ENCODE measurements at places on chromosomes 6 and 20.

- no peak for DNase-seq
Observed at GRCh38 chr6:63975699-63976098, 340.1 kb downstream of the PHF3 start.

GRCh38 chr20:38076548-38076947 lies 43.0 kb downstream of the RPRD1B start:
- DNase-seq = no peak

GRCh38 chr6:137652961-137653705 lies 158.9 kb upstream of the OLIG3 start:
- no peak for DNase-seq

DNA sequence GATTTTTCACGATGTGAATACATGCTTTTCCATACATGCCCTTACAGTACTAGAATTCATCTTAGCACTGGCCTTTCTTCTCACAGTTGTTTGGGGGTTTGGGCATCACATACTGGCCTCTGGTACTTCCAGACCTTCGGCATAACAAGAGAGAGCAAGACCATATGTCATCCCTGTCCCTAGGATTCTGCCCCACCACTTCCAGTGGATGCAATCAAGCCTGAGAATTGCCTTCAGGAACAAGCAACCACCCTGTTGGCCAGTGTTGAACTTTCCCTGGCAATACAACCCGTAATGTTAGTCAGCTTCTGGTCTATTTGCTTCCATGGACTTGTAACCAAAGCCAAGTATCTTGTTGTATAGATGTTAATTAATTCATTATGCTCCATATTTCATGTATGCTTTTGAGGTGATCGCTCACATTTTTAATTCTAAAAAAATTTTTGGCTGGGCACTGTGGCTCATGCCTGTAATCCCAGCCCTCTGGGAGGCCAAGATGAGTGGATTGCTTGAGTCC lies 15.4 kb upstream of the SLPI start:
- no peak for DNase-seq

DNA sequence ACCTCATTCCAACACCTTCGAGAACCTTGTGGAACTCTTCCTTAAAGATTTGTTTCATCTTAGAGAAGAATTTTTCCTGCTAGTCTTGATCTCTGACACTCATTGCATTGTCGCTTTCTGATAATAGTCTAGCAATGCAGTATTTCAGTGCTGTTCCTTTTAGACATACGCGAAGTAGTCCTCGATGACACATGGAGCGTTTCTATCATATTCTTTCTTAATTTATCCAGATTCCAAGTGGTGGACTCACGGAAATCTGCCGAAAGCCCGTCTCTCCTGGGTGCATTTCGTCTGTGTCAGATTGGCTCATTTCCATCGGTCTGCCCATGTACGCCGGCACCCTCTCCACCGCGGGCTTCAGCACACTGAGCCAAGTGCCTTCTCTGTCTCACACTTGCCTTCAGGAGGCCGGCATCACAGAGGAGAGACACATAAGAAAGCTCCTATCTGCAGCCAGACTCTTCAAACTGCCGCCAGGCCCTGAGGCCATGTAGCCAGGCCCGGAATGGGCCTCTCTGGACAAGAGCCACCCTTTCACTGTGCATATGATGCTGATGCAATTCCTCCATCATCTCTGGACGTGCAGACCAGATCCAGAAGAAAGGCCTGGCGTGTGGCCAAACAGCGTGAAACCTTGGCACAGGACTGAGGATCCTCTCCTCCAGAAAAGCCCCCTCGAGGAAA lies 198.6 kb upstream of the UST start:
- no peak for DNase-seq

GRCh38 chr6:16137451-16137801 lies 8.5 kb downstream of the MYLIP start:
- no peak for DNase-seq

- DNase-seq = no peak
Observed at GRCh38 chr6:134256862-134257261, 61.0 kb downstream of the SGK1 start.

- no peak for DNase-seq
Observed at GRCh38 chr6:11039040-11039439, 5.1 kb downstream of the ELOVL2 start.

- no peak for DNase-seq
Observed at GRCh38 chr6:14889611-14890593, 356.0 kb upstream of the JARID2 start.

DNA sequence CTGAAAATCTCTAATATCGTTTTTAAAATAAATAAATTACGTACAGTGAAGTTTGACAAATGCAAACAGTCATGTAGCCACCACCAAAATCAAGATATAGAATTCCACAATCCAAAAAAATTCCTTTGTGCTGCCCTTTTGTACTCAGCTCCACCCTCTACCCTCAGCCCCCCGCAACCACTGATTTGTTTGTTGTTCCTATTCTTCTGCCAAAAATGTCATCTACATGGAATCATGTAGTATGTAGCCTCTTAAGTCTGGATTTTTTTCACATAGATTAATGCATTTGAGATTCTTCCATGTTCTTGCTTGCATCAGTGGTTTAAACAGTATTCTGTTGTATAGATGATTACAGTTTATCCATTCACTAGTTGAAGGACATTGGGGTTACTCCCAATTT lies 8.5 kb upstream of the REPS1 start:
- DNase-seq = no peak

- DNase-seq = no peak
Observed at GRCh38 chr6:17219098-17219497, 62.1 kb upstream of the RBM24 start.

DNA sequence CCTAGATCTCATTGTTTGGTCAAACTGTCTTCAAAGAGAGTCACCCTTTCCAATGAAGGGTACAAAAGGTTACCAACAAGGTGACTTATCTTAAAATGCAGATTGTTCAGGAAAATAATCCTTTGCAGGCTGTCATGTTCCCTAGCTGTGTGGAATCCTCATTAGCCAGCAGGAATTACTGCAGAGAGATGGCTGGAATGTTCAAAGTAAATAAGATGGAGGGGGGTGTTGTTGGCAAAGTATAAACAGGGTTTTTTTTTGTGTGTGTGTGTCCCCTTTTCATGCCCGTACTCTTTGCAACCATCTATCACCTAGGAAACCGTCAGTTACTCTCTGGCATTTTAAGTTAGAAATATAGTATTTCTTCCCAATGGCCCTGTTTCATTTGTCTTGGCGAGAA lies 6.5 kb downstream of the NEDD9 start:
- no peak for DNase-seq

- DNase-seq = no peak
Observed at GRCh38 chr6:129281168-129281796, 398.3 kb downstream of the LAMA2 start.

DNA sequence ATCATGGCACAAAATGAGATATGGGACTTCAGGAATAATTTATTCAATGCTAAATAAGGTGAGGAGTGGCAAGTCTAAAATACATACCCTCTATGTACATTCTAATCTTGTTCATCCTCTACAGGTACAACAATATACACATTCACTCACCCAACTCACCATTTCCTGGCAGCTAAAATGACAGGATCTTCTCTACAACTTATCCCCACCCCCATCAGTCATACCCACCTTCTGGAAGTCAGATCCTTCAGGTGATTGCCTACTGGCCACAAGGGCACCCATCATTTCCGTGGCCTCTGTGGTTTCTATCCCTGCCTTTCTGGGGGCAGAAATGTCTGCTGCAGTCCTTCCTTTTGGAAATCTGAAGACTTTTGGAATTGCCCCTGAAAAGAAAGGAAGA lies 22.8 kb upstream of the CRIP3 start:
- DNase-seq = no peak

DNA sequence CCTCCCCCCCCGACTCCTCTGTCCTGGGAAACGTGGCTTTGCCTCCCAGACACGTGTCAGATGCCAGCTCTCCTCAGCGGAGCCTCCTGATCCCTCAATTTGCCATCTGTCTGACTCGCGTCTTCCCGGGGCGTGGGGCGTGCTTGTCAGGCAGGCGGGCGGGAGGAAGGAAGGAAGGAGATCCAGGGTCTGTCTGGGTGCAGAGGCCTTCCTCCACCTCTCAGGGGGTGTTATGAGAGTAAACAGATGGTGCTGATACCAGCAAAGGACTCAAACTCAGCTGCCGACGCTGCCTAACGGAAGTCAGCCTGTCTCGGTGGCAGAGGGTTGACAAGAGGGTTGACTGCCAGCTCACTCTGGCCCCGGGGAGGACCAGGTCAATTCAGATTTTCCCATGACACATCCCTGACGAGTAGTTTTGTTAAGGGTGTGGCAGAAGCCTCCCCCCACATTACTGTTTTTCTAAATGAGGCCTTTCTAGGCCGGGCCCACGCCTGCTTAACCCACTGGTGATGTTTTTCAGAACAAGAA lies 17.0 kb downstream of the UQCC2 start:
- no peak for DNase-seq
